NCI-H1417 (cell line): ENCODE measurements at places on chromosomes 1 and 21.

GRCh38 chr1:167936930-167937708 is at the start of gene MPC2:
Gene MPC2, minus strand, starts transcription at chr1:167937072. Its CDS starts 1,231 bp downstream, at chr1:167935841.
- peak; percentile 85 for DNase-seq

- DNase-seq: no peak
These were observed 171.4 kb upstream of the HMGB4 start for GRCh38 chr1:33692206-33693188.

DNA sequence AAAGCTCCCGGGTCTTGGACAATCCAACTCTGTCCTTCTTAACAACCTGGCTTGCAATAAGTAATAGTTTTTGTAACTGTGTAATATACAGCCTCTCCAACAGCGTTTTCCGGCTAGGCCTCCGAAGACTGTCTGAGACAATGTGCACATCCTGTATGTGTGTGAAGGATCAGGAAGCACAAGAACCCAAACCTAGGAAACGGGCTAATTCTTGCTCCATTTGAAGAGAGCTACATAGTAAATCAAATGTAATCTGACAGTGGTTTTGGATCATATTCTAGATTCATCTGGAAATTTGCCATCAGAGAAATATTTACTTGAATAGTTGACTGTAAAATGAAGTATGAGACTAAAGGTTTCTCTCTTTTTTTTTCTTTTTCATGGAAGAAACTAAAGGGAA is 1.2 kb downstream of the GPR52 start:
- no peak for DNase-seq

GRCh38 chr1:7236844-7237515 is 451.7 kb downstream of the CAMTA1 start:
- DNase-seq: no peak

DNA sequence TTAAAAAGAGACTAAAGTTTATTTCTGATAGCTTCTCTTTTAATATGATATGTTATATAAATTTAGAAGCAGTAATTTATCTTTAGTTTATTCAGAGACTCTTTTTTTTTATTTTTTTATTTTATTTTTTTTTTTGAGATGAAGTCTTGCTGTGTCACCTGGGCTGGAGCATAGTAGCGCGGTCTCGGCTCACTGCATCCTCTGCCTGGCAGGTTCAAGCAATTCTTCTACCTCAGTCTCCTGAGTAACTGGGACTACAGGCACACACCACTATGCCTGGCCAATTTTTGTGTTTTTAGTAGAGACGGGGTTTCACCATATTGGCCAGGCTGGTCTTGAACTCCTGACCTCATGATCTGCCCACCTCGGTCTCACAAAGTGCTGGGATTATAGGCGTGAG is 89.6 kb downstream of the DISP1 start:
- no peak for DNase-seq

DNA sequence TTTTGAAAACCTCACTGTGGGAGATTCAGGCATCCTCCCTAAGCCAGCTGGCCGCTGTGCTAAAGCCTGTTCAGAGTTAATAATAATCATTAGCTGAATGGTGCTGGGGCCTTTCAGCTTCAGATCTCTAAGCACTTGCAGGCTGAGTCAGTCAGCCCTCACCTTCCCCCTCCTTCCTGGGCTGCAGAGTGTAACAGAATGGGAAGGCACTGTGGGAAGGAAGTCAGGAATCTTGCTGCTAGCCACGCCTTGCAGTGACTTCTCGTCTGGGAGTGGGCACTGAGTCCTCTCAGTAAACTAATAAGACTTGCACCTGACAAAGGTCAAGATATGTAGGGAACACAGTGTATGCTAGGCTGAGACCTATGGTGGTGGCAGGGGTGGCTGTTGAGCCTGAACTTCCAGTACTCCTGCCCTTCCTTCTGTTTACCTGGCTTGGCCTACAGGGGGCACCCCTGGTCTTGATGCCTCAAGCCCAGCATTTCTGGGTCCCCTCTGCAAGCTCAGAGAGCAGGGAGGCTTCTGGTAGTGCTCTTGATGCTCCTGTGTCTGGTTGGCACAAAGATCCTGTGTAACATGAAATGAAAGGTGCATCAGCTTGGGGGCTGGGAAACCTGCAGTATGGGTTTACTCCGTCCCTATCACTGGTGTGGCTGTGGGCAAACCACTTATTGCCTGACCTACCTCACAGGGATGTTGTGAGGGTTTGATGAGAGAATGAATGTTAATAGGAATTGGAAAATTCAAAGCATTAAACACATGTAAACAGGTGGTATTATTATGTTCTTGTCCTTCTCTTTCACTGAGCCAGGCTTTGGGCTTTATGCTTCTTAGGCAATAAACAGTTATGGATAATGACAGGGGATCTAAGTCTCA is 6.0 kb downstream of the CYB561D1 start:
- DNase-seq: no peak

- no peak for DNase-seq
These were observed 40.6 kb downstream of the CHRM3 start for GRCh38 chr1:239426821-239427475.

DNA sequence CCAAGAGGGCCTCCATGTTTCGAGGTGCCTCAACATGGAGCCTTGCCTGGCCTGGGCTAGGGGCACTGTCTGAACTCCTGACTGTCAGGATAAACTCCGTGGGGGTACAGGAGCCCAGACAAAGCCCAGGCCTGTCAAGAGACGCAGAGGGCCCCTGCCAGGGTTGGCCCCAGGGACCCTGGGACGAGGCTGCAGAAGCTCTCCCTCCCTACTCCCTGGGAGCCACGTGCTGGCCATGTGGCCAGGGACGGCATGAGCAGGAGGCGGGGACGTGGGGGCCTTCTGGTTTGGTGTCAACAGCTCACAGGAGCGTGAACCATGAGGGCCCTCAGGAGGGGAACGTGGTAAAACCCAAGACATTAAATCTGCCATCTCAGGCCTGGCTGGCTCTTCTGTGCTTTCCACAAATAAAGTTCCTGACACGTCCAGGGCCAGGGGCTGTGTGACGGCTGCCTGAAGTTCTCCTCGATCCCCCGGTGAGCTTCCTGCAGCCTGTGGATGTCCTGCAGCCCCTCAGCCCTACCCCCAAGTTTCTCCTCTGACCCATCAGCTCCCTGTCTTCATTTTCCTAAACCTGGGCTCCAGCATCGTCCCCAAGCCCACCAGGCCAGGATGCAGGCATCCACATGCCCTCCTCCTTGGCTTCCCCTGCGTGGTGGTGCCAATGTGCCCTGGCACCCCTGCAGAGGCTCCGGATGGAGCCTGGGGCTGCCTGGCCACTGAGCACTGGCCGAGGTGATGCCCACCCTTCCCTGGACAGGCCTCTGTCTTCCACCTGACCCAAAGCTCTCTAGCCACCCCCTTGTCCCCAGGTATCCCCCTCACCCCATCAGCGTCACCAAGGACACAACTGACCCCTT is 12.8 kb upstream of the LRRC3 start:
- no peak for DNase-seq

DNA sequence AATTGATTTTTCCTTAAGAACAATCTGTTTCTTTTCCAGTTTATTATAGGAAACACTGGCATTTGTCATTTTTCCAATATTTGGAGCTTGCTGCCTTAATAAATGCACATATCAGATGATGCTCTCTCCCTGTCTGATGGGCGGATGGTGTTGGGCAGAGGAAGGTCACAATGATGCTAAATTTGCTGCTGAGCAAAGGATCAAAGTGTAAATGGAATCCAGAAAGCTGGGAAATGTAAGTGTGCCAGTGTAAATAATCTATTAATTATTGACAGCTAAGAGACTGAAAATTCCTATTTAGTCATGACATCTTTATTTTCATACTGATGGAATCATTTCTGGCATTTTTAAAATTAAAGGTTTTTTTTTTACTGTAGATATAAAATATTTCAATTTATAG is 243.2 kb downstream of the PTBP2 start:
- no peak for DNase-seq

DNA sequence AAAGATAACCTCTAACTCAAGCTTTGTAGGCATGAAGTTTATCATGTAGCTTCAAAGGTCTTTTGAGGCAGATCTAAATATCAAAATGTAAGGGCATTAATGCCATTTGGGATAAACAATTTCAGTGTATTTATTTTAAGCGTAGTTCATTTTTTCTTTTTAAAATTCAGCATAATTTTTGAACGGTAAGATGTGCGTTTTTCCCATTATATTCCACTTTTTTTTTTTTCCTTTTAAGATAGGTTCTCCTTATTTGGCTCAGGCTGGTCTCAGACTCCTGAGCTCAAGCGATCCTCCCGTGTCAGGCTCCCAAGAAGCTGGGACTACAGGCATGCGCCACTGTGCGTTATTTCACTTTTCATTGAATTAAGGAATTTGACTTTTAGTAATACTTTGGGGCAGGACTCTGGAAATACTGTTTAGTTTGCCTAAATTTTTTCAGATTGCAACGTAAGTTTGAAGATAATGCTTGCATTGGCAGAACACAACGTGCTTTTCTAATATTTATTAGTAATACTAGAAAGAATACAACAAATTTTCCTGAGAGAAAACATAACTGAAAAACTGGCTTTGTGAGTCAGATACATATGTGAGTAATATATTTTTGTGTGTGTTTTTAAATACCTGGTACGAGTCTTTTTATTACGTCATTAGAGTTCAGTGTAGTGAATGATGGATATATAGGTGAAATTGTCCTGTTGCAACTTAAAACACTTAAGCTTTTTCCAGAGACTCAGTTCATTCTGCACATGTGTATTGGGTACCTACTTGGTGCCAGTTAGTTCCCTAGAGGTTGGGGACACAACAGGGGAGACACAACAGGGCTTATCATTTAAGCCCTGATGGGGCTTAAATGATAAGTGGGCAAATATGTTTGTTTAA is 2.2 kb downstream of the RALGPS2 start:
- DNase-seq: no peak

DNA sequence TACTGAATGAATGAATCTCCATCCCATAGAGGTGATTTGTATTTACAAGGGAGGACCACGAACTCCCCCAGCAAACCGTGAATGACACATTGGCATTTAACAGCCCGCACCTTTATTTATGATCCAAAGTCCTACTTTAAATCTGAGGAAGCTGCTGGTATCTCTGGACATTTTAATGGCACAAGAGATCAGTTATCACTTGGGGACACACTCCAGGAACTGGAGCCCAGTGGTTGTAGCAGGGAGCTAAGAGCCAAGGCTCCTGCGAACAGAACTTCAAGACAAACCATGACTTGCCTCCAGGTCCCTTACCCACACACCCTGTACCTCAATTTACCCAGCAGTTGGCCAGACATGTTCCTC is 1.2 kb downstream of the CTNNBIP1 start:
- no peak for DNase-seq

- no peak for DNase-seq
These were observed 8.5 kb downstream of the ERRFI1 start for GRCh38 chr1:8017495-8018197.

DNA sequence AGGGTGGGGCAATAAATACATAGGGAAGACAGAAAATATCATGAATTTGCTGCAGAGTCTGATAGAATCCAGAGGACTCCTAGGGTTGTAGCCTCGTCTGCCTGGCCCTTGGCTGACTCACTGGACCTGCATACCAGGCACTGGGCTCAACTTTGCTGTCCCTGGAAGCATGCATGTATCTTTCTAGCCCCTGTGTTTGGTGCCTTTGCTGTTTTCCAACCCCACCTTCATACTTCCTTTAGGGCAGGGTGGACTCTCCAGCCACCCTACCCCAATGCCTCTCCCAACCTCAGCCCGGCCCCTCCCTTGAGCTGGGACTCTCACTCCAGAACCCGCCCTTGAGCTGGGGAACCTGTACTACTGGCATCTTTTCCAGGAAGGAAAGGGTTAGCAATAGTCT is 1.2 kb downstream of the RAB25 start:
- DNase-seq: no peak

DNA sequence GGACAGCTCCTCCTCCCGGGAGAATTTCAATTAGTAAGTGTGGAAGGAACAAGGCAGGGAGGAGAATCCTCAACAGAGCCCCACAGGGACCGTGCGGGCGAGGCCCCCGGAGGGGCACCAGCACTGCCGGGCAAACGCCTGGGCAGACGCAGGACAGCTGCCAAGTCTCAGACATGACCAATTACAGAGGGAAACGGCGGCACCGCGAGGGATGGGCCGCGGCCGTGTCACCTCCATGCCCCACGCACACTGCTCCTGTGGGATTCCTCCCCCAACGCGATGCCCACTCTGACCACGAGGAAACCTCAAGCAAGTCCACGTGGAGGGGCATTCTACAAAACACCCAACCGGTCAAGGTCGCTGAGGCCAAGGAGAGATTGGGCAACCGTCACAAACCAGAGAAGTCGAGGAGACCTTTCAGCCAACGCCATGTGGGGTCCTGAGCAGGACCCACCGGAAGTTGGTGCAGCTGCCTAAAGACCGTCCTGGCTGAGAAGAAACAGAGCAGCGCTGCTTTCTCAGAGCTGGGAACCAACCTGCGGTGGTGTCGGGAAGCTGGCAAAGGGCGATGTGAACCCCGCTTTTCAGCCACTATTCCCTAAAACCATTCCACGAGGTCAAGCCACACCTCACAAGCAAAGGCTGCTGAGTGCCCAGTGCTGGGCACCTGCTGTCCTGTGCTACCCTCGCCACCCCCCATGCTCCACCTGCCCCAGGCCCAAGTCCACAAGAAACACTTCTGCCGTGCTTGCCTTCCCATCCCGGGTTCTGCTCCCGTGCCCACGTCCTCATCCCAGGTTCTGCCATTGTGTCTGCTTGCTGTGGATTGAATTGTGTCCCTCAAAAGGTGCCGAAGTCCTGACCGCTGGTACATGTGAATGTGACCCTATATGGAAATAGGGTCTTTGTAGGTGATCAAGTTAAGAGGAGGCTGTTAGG is 1.4 kb upstream of the KRTAP10-4 start:
- DNase-seq: no peak

DNA sequence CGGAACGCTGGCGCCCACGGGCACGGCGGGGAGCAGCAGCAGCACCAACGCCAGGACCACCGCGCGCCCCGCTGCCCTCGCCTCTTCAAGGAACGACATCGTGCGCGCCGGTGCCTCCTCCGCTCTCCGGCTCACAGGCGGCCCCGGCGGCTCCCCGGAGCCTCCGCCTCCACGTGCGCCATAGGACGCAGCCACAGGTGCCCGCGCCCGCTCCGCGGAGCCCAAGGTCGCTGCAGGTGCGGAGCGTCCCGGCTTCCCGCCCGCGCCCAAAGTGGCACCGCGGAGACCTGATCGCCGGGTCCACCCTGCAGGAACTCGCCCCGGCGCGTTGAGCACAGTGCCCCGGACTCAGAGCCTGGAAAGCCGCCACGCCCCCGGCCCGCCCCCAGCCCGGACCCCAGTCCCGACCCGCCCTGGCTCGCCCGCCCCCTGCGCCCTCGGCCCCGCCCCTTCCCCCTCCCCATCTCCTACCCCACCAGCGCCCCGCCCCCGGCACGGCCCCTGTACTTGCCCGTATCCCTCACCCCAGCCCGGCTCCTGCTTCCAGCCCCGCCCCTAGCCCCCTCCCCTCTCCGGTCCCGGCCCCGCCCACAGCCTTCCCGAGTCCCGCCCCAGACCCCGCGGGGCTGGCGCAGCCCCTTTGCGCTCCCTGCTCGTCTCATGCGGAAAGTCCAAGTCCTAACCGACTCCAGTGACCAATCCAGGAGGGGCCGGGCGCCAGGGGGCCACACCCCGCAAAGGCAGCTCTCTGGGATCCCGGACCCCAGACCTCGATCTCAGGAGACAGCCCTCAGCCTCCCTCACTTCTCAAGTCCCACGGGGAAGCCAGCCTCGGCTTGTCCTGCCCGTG is at the start of gene MEGF6:
MEGF6 (minus strand) TSS at position 339 of the 850 bp plus-strand sequence; CDS start at position 99, 240 bp downstream.
- peak; percentile 78 for DNase-seq

- no peak for DNase-seq
These were observed 17.2 kb upstream of the POFUT2 start for GRCh38 chr21:45304945-45305344.

- DNase-seq: no peak
These were observed 140.9 kb upstream of the ARHGEF16 start for GRCh38 chr1:3313576-3313950.

- no peak for DNase-seq
These were observed 15.4 kb downstream of the KCNH1 start for GRCh38 chr1:211118407-211119102.

- no peak for DNase-seq
These were observed 119.4 kb downstream of the C1orf94 start for GRCh38 chr1:34296059-34296458.
